ENCODE measurements at places on chromosomes 1 and 21.

DNA sequence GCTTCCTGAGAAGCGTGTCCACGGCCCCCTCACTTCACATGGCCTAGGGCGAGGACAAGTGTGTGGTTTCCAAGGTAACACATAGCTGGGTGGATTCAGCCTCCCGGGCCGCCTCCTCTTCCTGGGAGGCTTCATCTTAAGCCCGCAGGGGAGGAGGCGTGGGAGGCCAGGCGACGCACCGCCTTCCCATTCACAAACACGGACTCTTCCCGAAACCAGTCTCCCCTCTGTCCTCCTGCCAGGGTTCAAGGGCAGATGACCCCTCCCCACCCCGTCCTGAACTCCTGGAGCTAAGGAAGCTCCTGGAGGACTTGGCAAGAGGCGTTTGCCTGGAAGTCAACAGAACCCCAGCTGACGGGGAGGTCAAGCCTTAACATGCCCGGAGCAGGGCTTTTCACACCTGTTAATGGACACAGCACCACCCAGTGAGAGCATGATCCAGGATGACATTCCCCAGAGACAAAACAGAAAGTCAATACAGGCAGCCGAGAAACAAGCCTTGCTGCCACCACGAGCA, 56.7 kb downstream of the KCNN3 start:
- no peak for DNase-seq

DNA sequence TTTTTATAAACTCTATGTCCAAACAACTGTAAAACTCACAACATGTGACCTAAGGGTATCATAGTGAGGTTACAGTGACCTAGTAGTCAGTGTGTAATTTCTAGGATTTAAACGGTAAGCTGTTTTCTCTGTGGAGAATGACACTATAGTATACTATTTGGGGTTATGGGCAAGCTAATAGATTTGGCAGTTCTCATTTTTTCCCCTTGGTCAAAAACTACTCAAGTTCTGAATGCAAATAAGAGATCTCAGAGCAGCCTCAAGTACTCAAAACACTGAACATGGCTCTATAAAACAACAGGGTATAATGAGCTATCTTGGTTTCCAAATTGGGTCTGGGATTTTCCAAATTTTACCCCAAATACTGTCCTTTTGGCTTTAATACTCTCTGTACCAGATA, 88.5 kb upstream of the HMCN1 start:
- no peak for DNase-seq

GRCh38 chr1:215894617-215895016, 327.5 kb downstream of the KCTD3 start:
- no peak for DNase-seq

- no peak for DNase-seq
Observed at GRCh38 chr21:42108554-42109340, 37.6 kb downstream of the UMODL1 start.

DNA sequence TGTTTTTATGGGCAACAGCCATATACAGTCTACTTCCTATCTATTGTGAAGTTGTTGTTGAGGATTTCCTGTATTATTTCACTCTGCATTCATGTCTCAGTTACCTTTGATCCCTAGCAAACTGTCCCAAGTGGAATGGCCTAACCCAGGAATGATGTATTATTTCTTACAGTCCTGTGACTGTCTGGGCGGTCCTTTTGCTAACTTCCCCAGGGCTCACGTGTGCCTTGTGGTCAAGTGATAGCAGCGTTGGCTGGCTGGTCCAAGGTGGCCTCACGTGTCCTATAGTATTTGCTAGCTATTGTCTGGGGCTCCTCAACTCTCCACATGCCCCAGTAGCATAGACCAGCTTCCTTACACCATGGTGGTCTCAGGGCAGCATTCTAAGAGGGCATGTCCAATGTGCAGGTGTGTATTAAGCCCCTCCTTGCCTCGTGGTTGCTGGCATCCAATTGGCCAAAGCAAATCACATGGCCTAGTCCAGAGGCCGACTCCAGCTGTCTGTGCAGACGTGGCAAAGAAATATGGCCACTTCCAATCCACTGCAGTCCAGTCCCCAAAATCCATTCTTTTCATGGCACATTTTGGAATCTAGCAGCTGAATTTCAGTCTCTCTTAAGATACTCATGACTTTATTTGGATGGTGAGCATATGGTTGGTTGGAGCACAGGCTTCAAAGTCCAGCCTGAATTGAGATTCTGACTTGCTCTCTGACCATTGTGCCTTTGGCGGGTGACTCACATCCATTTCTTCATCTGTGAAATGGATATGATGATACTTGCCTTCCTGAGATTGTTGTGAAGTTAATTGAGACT, 94.1 kb downstream of the GALNT2 start:
- no peak for DNase-seq

DNA sequence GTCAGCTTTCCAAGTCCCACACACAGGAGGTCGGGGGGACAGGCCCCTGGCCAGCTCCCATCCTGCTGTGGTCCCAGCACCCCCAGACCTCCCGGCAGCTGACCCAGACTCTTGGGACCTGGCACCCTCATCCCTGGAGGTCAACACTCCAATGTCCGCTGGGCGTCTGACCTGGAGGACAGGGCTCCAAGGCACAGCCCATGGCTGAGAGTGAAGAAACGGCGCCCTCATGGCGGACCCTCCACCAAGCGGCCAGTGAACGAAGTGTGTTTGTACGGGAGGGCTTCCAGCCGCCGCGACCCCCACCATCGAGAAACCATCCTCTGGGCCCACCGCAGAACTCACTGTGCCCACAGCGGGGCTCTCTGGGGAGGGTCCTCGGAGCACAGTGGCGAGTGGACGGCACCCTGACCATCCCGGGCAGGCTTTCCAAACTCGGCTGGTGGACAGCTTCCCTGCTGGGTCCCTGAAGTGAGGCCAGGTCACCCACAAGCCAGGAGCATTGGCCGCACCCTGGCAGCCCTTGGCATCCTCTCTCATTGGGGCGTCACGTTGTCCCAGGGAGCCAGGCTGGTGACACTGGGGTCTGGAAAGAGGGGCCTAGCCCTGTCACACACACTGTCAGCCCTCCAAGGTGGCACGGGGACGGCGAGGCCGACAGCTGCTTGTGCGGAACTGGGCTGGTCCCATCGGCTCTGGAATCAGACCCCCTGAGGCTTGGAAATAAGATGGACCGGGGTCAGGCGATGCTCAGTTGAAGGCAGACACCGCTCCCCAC, 47.8 kb upstream of the COL6A2 start:
- DNase-seq = no peak

DNA sequence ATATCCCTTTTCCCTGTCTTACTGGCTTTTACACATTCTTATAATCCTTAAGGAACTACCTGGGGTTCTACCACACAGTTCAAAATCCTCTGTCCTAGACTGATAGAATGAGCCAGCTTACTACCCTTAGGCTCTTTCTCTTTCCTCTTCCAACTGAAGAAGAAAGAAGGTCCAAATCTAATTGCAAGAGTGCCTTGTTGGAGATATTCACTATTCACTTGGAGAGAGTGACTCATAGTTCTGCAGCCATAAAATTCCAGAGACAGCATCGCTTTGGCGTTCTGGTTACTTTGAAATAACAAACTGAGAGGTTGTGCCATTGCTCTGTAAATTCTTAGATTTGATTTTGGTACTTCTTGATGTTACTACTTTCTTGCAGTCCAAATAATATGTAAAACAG, 4.2 kb downstream of the CADM3 start:
- no peak for DNase-seq

GRCh38 chr1:1914971-1915692, at the start of gene CALML6:
CALML6 (plus strand) TSS chr1:1915260; CDS start chr1:1915281, 21 bp downstream.
- no peak for DNase-seq

GRCh38 chr1:112325504-112325903, 70.5 kb upstream of the CTTNBP2NL start:
- DNase-seq = no peak

DNA sequence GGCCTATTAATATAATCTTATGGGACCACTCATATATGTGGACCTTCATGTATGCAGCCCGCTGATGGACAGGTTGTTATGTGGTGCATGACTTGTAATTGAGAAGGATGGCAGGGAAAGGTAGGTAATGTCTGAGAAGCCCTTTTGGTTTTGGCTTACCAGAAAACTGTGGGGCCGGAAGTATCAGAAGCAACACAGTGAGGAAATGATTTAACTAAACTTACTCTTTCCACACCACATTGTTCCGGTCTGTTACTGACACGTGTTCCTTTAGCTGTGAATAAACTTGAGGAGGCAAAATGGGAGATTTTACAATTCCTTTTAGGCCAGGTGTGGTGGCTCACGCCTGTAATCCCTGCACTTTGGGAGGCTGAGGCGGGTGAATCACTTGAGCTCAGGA, 32.4 kb downstream of the KIF1B start:
- DNase-seq = no peak

DNA sequence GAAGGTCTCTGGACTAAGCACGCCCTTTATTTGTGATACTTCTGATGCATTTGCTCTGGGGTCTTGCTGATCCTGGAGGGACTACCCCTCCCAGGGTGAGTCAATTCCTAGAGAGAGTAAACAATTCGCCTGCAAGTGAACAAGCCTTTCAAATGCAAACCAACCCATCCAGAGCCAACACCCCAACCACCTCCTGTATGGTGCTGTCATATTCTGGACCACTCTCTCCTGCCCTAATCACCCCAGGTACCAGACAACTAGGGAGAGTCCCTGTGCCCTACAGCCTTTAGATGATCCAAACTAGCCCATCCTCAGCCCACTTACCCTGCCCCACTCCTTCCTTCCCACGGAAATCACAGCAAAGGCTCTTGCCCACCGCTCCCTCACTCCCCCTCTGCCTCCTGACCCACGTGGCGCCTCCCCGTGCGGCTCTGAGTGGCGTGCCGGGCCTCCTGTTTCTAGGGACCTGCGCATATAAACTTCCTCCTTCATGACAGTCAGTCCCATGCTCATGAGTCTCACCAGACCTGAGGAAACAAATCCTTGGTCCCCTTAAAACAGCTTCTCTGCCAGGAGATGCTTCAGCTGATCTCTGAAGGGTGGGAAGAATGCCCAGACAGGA, 37.2 kb downstream of the ACTA1 start:
- DNase-seq = no peak

- peak; percentile 48 for DNase-seq
Observed at GRCh38 chr1:56525489-56526041, 53.8 kb downstream of the PLPP3 start.

DNA sequence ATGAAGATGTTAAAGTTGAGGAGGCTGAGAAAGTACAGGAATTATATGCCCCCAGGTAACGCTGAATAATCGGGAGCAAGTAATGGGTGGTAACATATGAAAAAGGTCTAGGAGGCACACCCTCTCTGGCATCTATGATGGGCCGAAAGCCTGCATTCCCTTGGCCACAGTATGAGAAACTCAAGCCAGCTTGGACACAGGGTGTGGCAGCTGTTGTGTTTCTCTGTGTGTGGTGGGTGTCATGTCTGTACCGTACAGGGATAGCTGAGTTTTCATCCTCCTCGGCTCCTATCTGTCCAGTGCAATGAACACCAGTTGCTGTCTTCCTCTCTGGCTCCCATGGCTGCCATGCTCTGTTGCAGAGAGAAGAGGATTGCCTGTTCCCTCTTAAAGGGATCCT, 32.9 kb downstream of the NBPF3 start:
- DNase-seq = no peak

DNA sequence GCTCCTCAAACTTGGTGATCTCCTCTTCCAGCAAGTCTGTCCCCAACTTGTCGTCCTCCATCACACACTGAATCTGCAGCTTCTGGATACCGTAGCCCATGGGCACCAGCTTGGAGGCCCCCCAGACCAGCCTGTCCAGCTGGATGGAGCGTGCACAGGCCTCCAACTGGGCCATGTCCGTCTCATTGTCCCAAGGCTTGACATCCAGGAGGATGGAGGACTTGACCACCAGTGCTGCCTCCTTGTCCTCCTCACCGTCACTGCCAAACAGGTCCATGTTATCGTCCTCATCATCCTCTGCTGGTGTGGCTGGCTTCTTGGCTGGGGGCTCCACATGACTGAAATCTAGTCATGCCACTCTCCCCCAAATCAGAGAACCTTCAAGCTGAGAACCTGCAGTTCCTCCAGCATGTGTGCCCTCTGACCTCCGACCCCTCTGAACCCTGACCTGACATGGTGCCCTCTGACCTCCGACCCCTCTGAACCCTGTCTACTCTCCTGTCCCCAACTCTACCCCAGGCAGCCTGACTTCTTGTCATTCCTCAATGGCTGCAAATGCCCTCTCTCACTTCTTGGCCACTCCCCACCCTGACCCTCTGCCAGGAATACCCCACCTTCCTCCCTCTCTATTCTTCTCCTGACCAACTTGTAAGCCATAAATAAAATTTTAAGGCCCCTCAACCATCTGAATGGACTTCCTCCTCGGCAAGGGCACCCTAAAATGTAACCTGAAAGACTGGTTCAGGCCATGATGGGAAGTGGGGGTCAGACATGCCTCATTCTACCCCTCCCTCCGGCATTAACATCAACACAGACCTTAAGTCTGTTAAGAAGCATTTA, 275.7 kb upstream of the C1orf174 start:
- no peak for DNase-seq

DNA sequence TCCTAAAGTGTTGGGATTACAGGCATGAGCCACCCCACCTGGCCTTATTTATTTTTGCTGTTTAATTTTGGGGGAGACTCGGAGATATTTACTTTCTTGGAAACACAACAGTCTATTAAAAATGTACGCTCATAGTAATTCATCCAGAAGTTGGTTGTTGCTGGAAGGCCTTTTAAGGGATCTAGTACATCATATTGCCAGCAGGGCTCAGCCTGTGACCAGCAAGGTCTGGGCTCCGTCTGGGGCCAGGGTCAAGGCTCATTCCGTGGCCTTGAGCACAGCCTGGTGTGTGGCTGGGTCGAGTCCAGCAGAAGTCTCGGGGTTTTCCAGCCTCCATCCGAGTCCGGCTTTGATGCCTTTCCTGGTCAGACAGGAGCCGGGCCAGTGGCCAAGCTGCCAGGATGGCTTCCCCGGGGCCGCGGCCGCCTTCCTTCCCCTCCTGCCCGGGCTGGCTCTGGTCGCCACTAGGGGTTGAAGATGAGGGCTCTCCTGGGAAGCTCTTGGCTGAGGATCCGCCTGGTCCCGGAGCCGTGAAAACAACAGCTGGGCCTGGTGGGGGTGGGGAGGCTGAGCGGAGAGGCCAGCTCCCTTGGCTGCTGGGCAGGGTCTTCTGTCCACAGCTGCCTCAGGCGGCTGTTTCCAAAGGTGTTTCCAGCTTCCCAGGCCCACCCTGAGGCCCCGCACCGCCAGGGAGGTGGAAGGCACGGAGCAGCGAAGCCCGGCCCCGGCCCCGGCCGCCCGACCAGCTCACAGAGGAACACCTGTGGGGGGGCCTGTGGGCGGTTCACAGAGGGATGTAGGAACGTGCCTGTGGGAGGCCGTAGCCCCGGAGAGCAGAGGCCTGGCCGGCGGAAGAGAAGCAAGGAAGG, 5.1 kb upstream of the VWA1 start:
- DNase-seq = no peak

GRCh38 chr1:78003070-78003746, 1.5 kb upstream of the DNAJB4 start:
- DNase-seq = no peak

- no peak for DNase-seq
Observed at GRCh38 chr1:93603106-93603505, 78.5 kb downstream of the BCAR3 start.

- DNase-seq = peak; percentile 65
Observed at GRCh38 chr1:162847839-162848453, 13.0 kb downstream of the CCDC190 start.

- no peak for DNase-seq
Observed at GRCh38 chr1:29784276-29785136, 548.2 kb downstream of the PTPRU start.

GRCh38 chr1:9319789-9320519, 27.3 kb downstream of the SPSB1 start:
- DNase-seq = no peak
